ENCODE measurements at places on chromosomes 5 and 9.

GRCh38 chr5:322281-322941 is 897 bp downstream of the AHRR start:
- no peak for DNase-seq

- DNase-seq = no peak
These were observed 5.0 kb downstream of the CMYA5 start for GRCh38 chr5:79694652-79695051.

DNA sequence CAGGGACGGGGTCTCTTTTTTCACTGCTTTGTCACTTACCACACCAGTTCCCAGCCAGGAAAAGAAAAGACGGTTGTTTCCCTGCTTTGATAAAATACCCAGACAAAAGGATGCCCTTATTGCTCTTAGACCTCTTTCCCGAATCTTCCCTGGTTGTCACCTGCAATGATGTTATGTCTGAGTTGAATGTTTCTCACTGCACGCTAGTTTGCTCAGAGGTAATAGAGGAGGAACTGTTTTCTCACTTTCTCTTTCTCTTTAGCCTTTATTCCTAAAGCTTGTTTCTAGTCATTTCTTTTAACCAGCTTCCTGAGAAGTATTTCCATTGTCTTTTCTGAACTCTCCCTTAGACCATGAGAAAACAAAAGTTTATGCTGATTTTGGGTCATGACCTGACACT is 32.9 kb downstream of the ACER2 start:
- DNase-seq = no peak

DNA sequence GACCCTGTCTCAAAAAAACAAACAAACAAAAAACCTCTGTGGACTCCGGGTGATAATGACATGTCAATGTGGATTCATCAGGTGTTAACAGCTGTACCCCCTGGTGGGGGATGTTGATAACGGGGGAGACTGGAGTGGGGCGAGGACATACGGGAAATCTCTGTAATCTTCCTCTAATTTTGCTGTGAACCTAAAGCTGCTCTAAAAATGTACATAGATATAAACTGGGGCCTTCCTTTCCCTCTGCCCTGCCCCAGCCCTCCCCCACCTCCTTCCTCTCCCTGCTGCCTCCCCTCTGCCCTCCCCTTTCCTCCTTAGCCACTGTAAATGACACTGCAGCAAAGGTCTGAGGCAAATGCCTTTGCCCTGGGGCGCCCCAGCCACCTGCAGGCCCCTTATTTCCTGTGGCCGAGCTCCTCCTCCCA is 1.4 kb upstream of the CEL start:
- no peak for DNase-seq

- no peak for DNase-seq
These were observed 93.8 kb downstream of the TMEM215 start for GRCh38 chr9:32877103-32877502.

- no peak for DNase-seq
These were observed 7.3 kb downstream of the C9orf50 start for GRCh38 chr9:129613520-129614175.

GRCh38 chr5:148145916-148146315 is 22.4 kb upstream of the SPINK14 start:
- peak; percentile 92 for DNase-seq

DNA sequence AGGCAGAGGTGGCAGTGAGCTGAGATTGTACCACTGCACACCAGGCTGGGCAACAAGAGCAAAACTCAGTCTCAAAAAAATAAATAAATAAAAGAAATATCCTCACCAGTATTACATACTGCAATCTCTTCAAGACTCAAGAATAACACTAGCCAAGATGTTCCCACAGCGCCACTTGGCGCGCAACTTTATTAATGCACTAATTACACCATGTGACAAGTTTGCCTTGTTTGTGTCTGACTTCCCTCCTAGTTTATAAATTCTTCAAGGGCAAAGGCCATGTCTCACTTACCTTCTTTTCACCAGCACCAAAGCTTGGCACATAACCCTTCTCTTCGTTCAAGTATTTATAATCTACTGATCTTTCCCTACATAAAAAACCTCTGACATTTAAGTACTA is 4.8 kb downstream of the SKP1 start:
- DNase-seq = peak; percentile 54

Measured in HT-29 (cell line).